ENCODE measurements at places on chromosomes 4 and X.
A peak's percentile ranks its signal among the peaks of the same experiment; 100 is the strongest.

GRCh38 chrX:49282647-49283011, 13.0 kb downstream of the PPP1R3F start:
- DNase-seq = peak; percentile 15

DNA sequence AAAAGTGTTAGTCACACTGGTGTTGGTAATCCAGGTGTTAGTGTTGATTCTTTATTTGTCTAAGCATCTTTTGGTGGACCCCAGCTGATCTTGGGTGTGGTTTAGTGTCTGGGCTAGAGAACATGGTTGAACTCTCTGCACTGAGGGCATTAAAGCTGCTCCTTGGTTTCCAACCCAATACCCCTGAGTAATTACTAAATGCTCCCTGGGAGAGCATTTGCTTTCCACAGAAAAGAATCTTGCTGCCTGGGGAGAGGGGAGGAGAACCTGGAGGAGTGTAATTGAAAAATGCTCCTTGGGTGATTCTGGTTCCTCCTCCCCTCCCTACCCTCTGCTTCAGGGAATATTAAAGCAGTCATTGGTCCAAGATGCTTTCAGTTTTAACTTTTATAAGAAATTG, 3.1 kb downstream of the GUCY1B1 start:
- DNase-seq = no peak

GRCh38 chr4:122912810-122913575, 9.4 kb downstream of the NUDT6 start:
- DNase-seq = no peak

DNA sequence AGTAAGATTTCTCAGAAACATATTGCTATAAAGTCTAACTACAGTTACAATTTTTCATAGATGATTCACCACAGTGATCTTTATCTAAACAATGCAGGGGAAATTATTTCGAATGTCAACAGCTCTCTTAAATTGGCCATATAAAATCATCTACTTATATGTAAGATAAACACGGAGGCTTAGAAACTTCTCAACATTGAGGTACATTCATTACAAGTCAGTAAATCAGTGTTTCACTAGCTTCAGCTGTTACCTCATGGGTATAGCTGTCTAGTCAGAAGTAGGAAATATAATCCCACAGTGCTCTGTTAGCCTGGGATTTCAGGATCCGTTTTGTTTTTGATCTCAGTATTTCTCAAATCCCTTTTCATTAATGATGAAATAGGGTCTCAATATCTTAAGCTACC, 43.2 kb downstream of the PCDH7 start:
- DNase-seq = no peak

GRCh38 chr4:88356771-88357170, 21.9 kb upstream of the HERC6 start:
- no peak for DNase-seq

DNA sequence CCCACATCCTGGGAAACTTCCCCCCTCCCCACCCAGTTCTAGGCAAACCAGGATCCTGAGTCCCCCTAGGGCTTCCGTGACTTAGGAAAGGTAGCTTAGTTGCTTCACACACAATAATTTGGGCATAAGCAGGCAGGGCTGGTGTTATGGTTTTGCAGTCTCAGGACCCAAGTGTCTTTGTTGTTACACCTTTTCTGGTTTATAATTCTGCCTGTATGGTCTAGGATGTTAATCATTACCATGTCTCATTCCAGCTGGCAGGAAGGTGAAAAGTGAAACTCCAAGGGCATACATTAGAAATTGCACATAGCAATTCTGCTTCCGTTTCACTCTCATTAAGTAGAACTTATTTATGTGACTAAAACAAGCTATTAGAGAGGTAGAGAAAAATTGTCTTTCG, 16.8 kb downstream of the UGT8 start:
- no peak for DNase-seq

- DNase-seq = no peak
These were observed 1005.5 kb upstream of the INTU start for GRCh38 chr4:126627255-126627654.
